ENCODE measurements at places on chromosomes 6 and 20. TPM values are rescaled to one million over a fixed set of nuclear protein-coding genes. Genes with fewer than 3 reads are reported as not detected.

- DNase-seq, result no peak
- peaks cover 14% of the 10 kb centered on the region for H3K4me1 ChIP-seq
- no peaks in the 10 kb centered on the region for H3K36me3 ChIP-seq
- H3K27me3 ChIP-seq, result no peaks in the 10 kb centered on the region
- H3K4me3 ChIP-seq, result no peak overlapping the region
These were observed 397.4 kb upstream of the PLCB4 start for GRCh38 chr20:8671370-8671961.

GRCh38 chr20:53655625-53656292, 62.1 kb upstream of the ZNF217 start:
- peaks cover 38% of the 10 kb centered on the region for H3K4me1 ChIP-seq
- no peak overlapping the region for H3K4me3 ChIP-seq
- peak overlapping the region; percentile 86 for H3K27ac ChIP-seq
- no peaks in the 10 kb centered on the region for H3K36me3 ChIP-seq

DNA sequence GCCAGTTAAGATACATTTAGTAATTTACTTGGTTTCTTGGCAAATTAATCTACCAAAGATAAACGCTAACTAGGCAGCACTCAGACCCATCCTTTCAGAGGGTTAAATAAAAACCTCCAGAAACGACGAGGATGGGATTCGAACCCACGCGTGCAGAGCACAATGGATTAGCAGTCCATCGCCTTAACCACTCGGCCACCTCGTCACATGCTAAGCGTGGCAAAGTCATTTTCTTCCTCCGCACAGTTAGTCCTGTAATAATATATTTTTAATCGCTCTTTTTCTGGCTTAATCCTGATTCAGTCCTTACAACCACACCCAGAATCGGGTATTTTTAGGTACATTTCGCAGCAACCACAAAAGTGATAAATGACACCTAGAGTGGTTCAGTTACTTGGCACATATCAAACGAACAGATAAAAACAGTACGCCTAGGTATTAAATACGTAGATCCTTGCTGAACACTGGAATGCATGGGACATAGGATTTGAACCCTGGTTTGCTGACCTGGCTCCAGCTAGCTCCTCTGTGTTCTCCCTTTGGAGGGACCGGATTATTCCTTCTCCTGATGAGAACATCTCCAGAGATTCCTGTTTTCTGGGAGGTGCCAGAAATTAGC, 71.6 kb downstream of the GPX5 start:
- H3K27ac ChIP-seq, result no peak overlapping the region
- DNase-seq, result peak; percentile 54
- H3K4me1 ChIP-seq, result peaks cover 4% of the 10 kb centered on the region
- no peaks in the 10 kb centered on the region for H3K36me3 ChIP-seq

- H3K4me1 ChIP-seq, result peaks cover 10% of the 10 kb centered on the region
- no peaks in the 10 kb centered on the region for H3K36me3 ChIP-seq
- H3K4me3 ChIP-seq, result no peak overlapping the region
- peak; percentile 80 for DNase-seq
These were observed 104.0 kb downstream of the EYA2 start for GRCh38 chr20:46998477-46999240.

- no peak overlapping the region for H3K4me3 ChIP-seq
- peaks cover 3% of the 10 kb centered on the region for H3K4me1 ChIP-seq
- no peaks in the 10 kb centered on the region for H3K36me3 ChIP-seq
- H3K27me3 ChIP-seq, result no peaks in the 10 kb centered on the region
These were observed 45.3 kb upstream of the IFNGR1 start for GRCh38 chr6:137264311-137265075.

The SLCO4A1 gene
- 20.7 TPM for total RNA-seq

The PDYN gene
- not detected for total RNA-seq

DNA sequence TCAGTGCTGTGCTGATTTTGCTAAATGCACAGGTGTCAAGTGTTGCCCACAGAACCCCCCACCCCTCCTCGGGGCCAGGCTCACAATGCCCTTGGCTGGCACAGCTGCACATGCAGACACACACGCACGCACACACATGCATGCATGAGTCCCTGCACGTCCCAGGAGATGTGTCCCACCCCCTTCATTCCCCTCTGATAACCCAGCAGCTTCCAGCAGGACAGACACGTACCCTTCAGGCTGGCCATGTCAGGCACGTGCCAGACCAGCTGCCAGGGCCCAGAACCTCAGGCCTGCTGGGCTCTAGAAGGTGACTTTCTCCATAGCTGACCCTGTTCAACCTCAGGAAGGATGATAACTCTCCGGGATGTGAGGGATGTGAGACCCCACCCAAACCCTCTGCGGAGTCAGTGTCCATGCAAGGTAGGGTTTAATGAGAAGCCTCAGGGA, 44.4 kb downstream of the MRPL14 start:
- no peak for DNase-seq
- no peak overlapping the region for H3K4me3 ChIP-seq
- H3K36me3 ChIP-seq, result no peaks in the 10 kb centered on the region

The MUCL3 gene
- 346 TPM for total RNA-seq

- peaks cover 7% of the 10 kb centered on the region for H3K4me1 ChIP-seq
- H3K36me3 ChIP-seq, result no peaks in the 10 kb centered on the region
- H3K27ac ChIP-seq, result no peak overlapping the region
- H3K4me3 ChIP-seq, result no peak overlapping the region
These were observed 275.5 kb downstream of the PTPRK start for GRCh38 chr6:128244751-128245405.

DNA sequence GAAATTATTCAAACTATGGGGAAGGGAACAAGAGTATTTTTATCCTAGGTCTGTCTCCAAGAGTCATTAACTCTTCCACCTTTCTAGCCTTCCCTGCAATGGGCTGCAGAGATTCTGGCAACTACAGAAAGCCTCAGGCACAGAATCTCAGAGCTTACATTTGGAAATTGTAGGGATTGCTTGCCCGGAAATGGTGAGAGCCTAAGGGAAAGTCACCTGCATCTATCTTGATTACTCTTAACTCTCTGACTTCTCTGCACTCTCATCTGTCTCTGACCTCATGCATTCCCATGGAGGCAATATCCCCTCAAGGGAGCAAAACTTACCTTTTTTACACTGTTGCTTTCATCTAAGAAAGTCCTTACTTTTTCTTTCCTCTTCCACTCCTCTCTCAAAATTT, 513.2 kb upstream of the MARCKS start:
- H3K27ac ChIP-seq, result no peak overlapping the region
- H3K36me3 ChIP-seq, result no peaks in the 10 kb centered on the region
- no peak overlapping the region for H3K4me3 ChIP-seq
- H3K27me3 ChIP-seq, result no peaks in the 10 kb centered on the region
- no peaks in the 10 kb centered on the region for H3K4me1 ChIP-seq

GRCh38 chr20:59453759-59454560, 150.4 kb upstream of the PHACTR3 start:
- no peak overlapping the region for H3K27ac ChIP-seq
- peak; percentile 32 for DNase-seq
- no peaks in the 10 kb centered on the region for H3K4me1 ChIP-seq
- H3K27me3 ChIP-seq, result no peaks in the 10 kb centered on the region
- H3K4me3 ChIP-seq, result no peak overlapping the region

DNA sequence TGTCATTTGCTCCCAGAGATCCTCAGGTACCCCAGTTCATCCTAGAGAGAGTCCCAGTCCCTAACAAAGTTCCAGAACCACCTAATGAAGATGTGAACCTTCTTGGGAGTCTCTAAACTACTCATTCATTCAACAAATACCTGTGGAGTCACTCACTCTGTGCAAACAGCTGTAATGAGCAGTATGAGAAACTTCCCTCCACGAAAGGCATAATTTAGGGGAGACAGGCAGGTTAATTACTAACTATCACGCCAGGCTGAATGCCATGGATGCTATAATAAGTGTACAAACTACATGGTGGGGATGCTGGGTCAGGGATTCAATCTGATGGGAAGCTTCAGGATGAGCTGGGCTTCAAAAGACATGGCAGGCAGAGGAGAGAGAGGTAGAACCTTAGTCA, 70.1 kb upstream of the AFDN start:
- H3K4me1 ChIP-seq, result peaks cover 10% of the 10 kb centered on the region
- H3K27ac ChIP-seq, result no peak overlapping the region
- H3K36me3 ChIP-seq, result no peaks in the 10 kb centered on the region
- H3K27me3 ChIP-seq, result no peaks in the 10 kb centered on the region

- no peak overlapping the region for H3K4me3 ChIP-seq
- H3K27me3 ChIP-seq, result no peaks in the 10 kb centered on the region
- no peak overlapping the region for H3K27ac ChIP-seq
- H3K4me1 ChIP-seq, result no peaks in the 10 kb centered on the region
These were observed 7.5 kb upstream of the FOXP4 start for GRCh38 chr6:41538556-41539182.

The NRSN1 gene
- total RNA-seq, result not detected

The PAK5 gene
- not detected for total RNA-seq

The GRIK2 gene
- not detected for total RNA-seq

- H3K27ac ChIP-seq, result no peak overlapping the region
- no peaks in the 10 kb centered on the region for H3K27me3 ChIP-seq
- DNase-seq, result no peak
- H3K4me3 ChIP-seq, result no peak overlapping the region
These were observed 36.5 kb downstream of the NOX3 start for GRCh38 chr6:155419161-155419560.

The NOTCH4 gene
- total RNA-seq, result 14.3 TPM

GRCh38 chr6:149224399-149224798, 93.1 kb upstream of the TAB2 start:
- H3K4me1 ChIP-seq, result no peaks in the 10 kb centered on the region
- no peak for DNase-seq
- H3K4me3 ChIP-seq, result no peak overlapping the region
- H3K27me3 ChIP-seq, result no peaks in the 10 kb centered on the region
- H3K27ac ChIP-seq, result no peak overlapping the region

DNA sequence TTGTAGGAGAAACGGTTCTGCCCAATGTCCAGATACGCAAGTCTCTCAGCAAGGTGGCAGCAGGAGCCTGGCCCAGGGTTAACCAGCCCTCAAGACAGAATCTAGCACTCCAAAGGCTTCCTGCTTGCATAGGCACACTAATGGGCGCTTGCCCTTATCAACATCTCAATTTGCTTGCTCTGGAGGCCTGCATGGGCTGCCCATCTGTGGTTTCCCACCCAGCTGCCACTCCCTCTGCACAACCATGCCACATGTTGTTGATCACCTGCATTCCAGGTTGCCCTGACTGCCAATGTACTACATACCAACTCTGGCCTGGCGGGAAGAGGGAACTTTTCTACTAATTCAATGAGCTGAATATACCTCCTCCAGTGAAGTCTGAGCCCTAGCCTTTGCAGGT, 74.6 kb downstream of the ATG5 start:
- H3K4me1 ChIP-seq, result no peaks in the 10 kb centered on the region
- no peak overlapping the region for H3K4me3 ChIP-seq
- H3K27ac ChIP-seq, result no peak overlapping the region
- no peaks in the 10 kb centered on the region for H3K27me3 ChIP-seq

DNA sequence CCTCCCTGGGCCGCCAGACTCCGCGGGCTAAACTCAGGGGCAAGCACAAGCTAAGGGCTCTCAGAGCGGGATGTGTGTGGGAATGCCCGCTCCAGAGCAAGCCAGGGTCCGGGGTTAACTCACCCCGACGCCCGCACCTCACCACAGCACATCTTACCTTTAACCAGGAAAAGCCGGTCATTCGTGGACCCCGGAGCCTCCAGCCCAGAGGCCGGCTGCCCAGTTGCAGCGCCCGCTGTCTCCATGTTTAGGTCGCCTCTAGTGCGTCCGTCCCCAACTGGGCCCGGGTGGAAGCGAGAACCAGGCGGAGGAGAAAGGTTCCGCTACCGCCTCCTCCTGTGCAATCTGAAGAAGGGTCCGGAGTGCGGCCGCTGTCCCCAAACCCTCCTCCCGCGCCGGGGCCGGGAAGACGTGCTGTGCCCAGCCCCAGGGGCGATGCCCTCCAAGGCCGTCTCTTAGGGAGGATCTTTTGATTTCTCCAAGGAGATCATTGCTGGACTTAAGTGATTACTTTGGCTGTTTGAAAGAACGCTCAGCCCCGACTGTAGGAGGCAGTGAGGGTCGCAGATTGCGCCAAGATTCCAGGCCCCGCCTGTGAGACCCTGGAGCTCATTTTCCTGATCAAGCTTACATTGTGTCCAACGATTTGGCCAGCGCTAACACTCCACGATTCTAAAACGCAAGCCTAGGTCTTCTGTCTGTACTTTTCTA, at the start of gene TMEM242:
TMEM242 (minus strand) TSS at position 265 of the 711 bp plus-strand sequence; CDS start at position 245, 20 bp downstream.
- H3K27ac ChIP-seq, result peak within 1 kb of the TSS; percentile 93
- H3K4me1 ChIP-seq, result peaks cover 5% of the 10 kb centered on the region
- DNase-seq, result peak; percentile 93
- no peaks in the 10 kb centered on the region for H3K27me3 ChIP-seq
- H3K4me3 ChIP-seq, result peak within 1 kb of the TSS; percentile 73

DNA sequence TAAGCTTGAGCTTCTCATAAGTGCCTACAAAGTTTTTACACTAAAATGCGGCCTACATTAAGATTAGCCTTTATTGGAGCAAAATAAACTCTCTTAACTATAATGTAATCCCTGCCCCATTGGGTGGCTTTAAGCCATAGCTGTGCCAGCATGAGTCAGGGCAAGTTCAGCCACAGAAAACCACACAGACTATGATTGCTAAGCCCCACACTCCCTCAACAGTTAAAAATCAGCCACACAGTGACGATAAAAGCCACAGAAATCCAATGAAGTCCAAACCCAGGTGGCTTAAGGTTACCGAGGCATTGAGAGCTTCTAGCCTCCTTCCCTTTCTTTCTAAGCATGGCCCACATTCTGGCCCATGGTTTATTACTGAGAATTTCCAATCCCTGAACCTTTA, 61.6 kb downstream of the GRM1 start:
- no peak overlapping the region for H3K4me3 ChIP-seq
- H3K4me1 ChIP-seq, result no peaks in the 10 kb centered on the region
- no peak overlapping the region for H3K27ac ChIP-seq
- H3K36me3 ChIP-seq, result no peaks in the 10 kb centered on the region
- no peaks in the 10 kb centered on the region for H3K27me3 ChIP-seq

The PCK1 gene
- total RNA-seq, result 311 TPM

The ZBTB22 gene
- total RNA-seq, result 11.9 TPM

DNA sequence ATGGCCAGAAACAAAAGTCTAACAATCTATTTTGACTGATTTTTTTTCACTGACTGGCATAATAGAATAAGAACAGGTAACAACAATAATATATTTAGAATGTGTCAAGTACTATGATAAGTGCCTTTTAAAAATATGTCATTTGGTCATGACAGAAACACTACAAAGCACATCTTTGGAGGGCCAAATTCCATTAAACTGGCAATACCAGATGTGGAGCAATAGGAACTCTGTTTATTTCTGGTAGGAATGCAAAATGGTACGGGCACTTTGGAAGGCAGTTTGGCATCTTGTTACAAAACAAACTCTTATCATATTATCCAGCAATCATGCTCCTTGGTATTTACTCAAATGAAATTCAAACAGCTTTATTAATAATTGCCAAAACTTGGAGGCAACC, 39.3 kb downstream of the TENT5A start:
- no peak overlapping the region for H3K4me3 ChIP-seq
- H3K27ac ChIP-seq, result no peak overlapping the region
- no peaks in the 10 kb centered on the region for H3K36me3 ChIP-seq
- DNase-seq, result no peak
- H3K4me1 ChIP-seq, result no peaks in the 10 kb centered on the region

The MYL9 gene
- total RNA-seq, result 33.0 TPM

- H3K4me3 ChIP-seq, result no peak overlapping the region
- DNase-seq, result no peak
- no peaks in the 10 kb centered on the region for H3K27me3 ChIP-seq
- no peaks in the 10 kb centered on the region for H3K4me1 ChIP-seq
- H3K36me3 ChIP-seq, result no peaks in the 10 kb centered on the region
These were observed 45.3 kb upstream of the RIN2 start for GRCh38 chr20:19712721-19713260.
